ENCODE measurements at places on chromosomes 16 and 17.

GRCh38 chr16:56382459-56382858 is 42.9 kb downstream of the AMFR start:
- no peak for DNase-seq

DNA sequence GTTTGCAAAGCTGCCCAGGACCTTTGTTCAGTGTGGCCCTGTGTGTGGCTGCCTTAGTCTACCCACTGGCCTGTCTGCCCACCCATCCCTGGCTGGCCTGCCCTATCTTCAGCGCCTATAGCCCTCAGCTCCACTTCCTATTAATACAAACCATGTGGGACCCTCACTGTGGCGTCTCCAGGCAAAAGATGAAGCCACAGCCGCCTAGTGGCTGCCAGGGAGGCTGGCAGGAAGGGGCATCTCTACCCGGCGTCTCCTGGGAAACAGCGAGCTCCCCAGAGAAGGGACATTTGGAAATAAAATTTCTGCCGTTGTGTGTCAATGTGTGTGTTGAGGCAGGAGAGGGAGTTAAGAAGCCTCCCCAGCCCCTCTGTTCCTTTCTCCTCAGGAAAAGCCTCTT is 31.5 kb downstream of the NEUROD2 start:
- no peak for DNase-seq

DNA sequence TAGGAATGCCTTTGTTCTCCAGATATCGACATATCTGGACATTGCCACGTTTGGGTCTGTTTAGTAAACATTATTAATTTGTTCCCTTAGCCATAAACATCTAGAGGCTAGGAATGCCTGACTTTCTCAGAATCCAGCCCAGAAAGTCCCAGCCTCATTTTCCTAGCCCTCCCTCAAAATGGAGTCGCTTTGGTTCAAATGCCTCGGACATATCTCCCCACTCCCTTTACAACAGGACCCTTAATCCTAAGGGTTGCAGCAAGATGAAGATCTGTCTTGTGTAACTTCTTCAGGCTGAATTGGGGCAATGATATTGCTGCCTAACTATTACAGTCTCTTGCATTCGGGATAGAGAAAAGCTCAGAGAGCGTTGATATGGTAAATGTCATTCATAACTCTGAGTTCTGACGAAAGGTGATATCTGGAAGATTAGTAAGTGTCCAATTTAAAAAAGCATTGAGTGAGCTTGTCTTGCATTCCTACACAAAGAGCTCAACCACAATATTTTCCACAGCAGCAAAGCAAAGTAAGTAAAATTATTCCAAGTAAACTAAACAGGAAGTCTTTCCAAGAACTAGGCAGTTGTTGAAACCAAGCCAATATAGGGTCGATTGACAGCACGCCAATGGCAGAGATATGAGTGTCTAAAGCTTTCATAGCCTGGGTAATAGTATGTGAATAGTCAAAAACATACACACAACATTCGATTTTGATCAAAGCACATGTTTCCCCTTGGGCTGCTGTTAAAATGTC is 46.0 kb upstream of the ARL4D start:
- DNase-seq = no peak

DNA sequence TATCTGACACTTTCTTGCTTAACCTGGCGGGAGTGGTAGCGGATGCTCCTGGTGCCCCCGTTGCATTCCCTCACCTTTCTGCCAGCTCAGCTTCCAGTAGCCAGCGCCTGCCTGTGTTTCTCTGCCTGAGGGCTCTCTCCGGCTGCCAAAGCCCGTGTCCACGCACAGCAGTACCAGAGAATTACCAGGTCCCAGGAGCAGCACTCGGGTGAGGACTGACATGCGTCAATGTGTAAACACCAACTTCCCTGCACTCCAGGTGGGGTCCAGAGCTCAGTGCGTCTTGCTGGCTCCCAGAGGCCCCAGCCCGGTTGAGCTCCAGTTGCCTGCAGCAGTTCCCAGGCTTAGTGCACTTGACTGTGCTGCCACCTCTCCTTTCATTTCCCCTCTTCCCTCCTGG is 54.8 kb downstream of the CDH13 start:
- no peak for DNase-seq

DNA sequence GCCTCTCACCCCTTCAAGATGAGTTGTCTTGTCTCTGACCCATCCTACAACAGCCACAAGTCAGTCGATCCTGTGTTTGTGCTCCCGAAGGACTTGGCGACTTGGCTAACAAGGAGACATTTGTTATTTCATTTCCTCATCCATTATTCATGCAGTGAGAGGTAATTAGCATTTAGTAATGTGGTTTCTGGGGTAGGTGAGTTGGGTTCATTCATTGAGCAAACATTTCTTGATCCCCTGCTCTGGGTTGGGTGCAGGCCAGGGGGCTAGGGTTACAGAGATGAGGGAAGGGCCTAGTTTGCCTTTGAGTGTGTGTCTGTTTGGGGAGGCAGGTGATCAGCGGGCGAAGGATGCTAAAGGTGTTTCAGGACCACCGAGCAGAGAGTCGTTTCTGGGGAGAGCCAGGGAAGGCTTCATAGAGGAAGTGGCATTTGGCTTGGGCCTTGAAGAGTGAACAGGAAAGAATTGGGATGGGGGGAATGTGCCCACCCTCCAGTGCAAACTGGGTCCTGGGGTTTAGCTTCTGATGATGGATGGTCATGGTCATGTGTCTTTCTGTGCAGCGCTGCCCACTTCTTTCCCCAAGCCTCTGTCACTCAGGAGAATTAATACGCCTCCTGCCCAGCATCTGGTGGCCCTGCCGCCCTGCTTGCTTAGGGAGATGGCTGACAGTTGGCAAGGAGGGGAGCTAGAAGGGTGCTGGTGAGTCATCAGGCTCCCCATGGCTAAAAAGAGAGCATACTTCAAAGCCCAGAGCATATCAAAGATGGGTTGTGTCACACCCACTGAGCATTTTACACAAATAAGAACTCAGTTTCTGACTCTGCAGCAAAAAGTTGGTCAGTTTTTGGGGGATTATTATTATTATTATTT is 38.5 kb downstream of the MSI2 start:
- DNase-seq = peak; percentile 28

- DNase-seq = no peak
Measured at GRCh38 chr17:68657576-68657975, 56.4 kb upstream of the FAM20A start.

DNA sequence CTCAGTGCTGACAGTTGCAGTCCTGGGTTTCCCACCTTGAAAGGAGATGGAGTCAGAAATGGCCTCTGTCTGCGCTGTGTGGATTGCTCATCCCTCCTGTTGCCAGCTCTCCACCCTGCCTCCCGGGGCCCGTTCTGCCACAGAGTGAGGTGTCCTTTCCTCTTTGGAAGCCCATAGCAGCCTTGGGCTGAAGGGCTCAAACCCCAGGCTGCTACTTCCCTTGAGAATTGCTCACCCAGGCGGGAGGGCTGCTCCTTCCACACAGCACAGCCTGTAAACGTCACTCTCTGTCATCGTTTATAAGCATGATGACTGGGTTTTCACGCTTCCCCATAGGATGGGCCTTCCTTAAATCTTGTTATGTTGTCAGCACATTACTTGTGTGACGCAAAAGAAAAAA is 62.7 kb downstream of the FOXK2 start:
- DNase-seq = no peak

GRCh38 chr16:8822403-8822802 is 24.8 kb downstream of the PMM2 start:
- DNase-seq = no peak

- DNase-seq = no peak
Measured at GRCh38 chr17:42098730-42099399, 592 bp upstream of the ZNF385C start.

GRCh38 chr16:65936096-65936495 is 430.4 kb upstream of the CDH5 start:
- DNase-seq = no peak

DNA sequence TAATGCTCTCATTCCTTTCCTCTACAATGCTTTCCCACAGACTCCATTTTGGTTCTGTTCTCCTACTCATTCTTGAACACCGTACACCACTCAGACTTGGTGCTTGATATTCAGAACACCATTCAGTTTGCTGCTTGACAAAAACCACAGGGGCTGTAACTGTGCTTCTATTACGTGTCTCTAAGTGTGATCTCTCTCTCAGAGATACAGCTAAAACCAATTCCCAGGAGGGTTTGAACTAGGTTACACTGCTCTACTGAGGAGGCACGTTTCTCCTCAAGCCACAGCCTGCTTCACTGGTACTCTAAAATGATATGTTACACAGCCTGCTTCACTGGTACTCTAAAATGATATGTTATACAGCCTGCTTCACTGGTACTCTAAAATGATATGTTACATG is 175.7 kb downstream of the CEP112 start:
- DNase-seq = no peak

DNA sequence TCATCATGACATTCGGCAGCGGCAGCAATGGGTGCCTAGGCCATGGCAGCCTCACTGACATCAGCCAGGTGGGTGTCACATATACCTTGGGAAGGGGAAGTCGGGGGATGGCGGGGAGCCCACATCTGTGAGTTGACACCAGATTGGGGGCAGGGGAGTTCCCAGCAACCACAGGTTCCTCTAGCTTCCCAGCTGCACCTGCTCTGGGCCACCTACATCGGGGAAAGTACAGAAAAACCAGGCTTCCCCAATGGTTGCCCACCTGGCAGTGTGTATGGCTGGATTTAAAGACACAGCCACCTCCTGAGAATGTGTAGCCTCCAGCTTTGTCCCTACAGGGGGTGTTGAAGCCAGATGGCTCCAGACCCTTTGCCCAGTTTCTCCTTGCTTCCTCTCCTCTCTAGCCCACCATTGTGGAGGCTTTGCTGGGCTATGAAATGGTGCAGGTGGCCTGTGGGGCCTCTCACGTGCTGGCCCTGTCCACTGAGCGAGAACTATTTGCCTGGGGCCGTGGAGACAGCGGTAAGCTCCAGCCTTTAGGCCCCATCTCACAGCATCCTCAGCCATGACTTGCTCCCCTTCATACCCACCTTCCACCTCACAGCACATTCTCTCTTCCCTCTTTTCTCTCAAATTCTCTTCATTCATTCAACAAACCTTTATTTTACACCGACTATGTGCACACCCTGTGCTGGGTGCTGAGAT is 5.0 kb upstream of the TRAF4 start:
- DNase-seq = peak; percentile 63

DNA sequence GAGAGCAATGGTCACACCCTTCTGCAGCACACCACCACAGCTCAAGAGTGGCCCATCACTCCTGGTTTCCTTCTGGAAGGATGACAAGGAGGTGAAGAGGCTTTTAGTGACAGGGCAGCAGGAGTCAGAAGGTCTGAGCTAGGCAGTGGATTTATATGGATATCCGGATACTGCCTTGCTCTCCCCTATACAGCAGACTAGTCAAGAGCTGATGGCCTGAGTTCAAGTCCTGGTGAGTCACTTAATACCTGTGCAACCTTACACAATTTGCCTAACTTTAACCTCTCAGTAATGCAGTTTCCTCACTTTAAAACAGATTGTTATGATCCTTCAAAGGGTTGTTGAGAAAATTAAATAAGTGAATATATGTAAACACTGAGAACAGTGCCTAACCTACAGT is 22.9 kb downstream of the MYO18A start:
- no peak for DNase-seq

Data from stimulated activated CD4-positive, alpha-beta T cell treated with anti-CD3 and anti-CD28 coated beads, Interleukin-4, amount 100 ng/mL, for 24 hours (primary cell).